ENCODE measurements at places on chromosomes 2 and 18.

- no peak for DNase-seq
Measured at GRCh38 chr2:195639238-195639858, 17.7 kb upstream of the SLC39A10 start.

- no peak for DNase-seq
Measured at GRCh38 chr2:112923967-112924338, 13.0 kb downstream of the IL37 start.

DNA sequence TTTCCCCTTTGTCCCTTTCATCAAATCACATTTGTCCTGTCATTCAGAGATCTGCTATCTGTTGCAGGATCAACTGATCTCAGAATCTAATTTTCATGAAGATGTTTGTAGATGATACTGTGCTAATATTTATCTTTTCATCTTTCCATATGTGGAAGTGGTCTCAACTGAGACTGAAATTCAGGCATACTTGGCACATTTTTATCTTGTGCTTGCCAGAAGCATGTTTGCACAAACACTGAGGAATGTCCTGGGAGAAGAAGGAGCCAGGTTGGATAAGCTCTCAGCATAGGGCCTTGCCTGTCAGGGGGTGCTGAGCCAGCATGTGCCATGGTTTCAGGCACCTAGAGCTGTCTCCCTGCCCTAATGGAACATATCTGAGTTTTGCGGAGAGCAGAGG lies 24.5 kb upstream of the MMADHC start:
- no peak for DNase-seq

GRCh38 chr2:6368281-6368680 lies 497.4 kb downstream of the CMPK2 start:
- DNase-seq, result no peak

DNA sequence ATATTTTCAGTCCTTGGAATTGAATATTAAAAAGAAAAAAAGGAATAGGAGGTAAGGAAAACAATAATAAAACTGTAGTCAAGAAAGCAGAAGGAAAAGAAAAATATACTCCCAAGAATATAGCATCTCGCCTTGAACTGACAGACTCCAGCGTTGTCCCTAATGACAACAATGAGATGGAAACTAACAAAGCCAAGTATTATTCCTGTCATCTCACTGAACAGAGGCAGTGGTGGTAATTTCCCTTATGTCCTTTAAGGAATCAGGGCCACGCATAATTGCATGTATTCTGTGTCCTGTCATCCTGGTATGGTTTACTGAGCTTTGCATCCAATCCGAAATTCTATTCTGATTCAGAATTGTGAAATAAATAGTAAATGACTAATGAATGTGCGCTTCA lies 158.9 kb downstream of the LRRTM4 start:
- no peak for DNase-seq

- no peak for DNase-seq
Measured at GRCh38 chr18:12279781-12280531, 25.8 kb downstream of the CIDEA start.

- peak; percentile 31 for DNase-seq
Measured at GRCh38 chr18:76875390-76876325, 53.3 kb downstream of the ZNF236 start.

- no peak for DNase-seq
Measured at GRCh38 chr2:221143231-221143630, 428.9 kb downstream of the EPHA4 start.

DNA sequence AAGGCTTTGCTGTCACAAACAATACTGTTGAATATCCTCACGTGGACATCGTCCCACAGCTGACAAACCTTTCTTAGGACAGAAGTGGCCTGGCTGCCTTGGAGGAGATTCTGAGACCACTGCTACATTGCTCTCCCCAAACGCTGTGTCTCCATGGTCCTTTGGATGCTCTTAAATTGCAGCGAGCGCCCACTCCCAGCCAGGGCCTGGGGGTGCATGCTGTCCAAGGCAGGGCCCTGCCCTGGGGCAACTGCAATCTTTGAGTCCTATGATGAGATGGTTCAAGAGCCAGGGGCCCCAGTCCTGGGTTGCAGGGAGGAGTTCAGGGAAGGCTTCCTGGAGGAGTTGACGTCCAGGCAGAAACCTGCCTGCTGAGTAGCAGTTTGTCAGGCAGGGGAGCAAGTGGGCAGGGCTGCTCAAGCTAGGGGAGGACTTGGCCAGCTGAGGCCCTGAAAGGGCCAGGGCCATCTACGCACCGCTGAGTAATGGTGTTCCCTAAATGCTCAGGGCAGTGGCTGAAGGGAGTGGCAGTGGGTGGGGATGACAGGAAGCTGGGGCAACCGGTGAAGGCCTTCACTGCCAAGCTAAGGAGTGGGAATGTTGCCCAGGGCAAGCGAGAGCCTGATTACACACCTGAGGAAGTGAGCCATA lies 10.8 kb upstream of the SDC1 start:
- DNase-seq, result no peak

GRCh38 chr2:46578961-46579360 lies 99.6 kb downstream of the TMEM247 start:
- no peak for DNase-seq

DNA sequence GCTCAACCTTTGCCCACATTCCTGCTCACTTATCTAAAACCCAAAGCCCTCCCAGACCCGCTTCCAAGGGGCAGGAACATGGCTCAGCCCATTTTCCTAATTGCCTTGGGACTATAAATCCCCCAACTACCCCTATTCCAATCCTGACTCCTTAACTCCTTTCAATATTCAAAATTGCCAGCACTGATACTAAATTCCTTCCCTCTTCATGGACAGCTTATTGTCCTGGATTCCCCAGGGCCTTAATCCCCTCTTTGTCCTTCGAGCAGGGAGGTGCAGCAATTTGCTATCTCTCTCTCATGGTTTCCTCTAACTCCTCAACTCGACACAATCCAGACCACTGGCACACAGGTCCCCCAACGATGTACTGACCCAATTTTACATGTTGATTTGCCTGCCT lies 99.1 kb downstream of the SLC25A12 start:
- DNase-seq, result no peak

Measured in stimulated activated CD4-positive, alpha-beta T cell treated with anti-CD3 and anti-CD28 coated beads, Interleukin-1b, Interleukin-23, amount 100 ng/mL, for 48 hours (primary cell).